ENCODE measurements at places on chromosomes 12 and 14.

GRCh38 chr12:111686574-111687105 is 787 bp downstream of the ACAD10 start:
- DNase-seq: no peak

- no peak for DNase-seq
These were observed 41.7 kb upstream of the RIN3 start for GRCh38 chr14:92471919-92472318.

GRCh38 chr12:131438881-131439280 is 272.0 kb upstream of the SFSWAP start:
- no peak for DNase-seq

GRCh38 chr12:80217011-80217535 is 117.7 kb downstream of the OTOGL start:
- no peak for DNase-seq

- no peak for DNase-seq
These were observed 46.4 kb downstream of the TCHP start for GRCh38 chr12:109946505-109946904.

- DNase-seq: no peak
These were observed 191.5 kb upstream of the NOS1 start for GRCh38 chr12:117552971-117553370.

DNA sequence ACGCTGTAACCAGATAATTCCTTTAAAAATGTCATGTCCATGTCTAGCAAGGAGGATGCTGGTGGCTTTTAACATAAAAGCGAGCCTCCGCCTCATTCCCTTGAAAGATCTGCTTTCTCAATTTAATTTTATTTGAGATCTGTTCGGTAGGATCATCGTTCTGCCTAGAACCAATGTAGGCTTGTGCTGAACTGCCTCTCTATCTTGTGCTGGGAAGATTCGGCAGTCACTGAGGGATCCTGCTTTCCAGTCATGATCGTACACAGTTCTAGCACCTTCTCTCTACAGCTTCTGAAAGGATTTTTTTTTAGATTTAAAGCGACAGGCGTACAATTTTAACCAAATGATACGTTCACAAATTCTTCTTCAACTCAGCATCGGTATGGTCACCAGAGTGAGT is 54.3 kb downstream of the PEBP1 start:
- DNase-seq: no peak

DNA sequence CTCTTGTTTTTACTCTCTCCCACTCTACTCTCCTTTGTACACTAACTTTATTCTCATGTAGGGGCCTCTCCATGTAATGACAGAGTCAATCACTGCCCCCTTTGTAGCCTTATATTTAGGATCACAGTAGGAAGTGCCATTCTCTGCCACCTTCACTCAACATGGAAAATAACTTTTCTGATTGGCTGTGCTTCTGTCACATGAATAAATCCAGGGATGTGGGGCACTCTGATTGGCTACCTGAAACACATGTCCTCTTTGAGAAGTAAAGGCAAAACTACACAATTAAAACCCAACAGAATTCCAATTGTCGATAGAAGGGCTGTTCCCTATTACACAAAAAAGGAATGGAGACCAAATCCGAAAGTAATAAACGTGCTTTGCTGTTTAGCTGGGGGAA is at the start of gene RNASE9:
TSS of gene RNASE9 (minus strand) at position 87 of the 400 bp plus-strand sequence.
- DNase-seq: no peak

DNA sequence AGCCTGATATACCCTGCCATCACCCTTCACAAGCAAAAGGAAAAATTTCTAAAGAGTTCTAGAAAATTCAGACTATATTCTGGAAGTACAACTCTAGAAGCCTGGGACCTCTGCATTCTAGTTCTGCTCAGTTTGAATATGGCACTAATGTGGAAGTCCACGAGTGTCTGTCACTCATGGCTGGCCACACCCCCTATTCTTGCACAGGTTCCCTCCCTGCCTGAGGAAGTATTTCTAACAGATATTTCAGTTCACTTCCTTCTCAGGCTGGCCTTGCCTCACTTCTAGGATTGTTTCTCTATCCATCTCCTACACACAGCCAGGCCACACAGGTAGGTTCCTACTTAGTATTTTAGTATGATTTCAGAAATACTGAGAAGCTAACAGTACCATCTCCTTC is 67.4 kb downstream of the PHLDA1 start:
- DNase-seq: no peak

DNA sequence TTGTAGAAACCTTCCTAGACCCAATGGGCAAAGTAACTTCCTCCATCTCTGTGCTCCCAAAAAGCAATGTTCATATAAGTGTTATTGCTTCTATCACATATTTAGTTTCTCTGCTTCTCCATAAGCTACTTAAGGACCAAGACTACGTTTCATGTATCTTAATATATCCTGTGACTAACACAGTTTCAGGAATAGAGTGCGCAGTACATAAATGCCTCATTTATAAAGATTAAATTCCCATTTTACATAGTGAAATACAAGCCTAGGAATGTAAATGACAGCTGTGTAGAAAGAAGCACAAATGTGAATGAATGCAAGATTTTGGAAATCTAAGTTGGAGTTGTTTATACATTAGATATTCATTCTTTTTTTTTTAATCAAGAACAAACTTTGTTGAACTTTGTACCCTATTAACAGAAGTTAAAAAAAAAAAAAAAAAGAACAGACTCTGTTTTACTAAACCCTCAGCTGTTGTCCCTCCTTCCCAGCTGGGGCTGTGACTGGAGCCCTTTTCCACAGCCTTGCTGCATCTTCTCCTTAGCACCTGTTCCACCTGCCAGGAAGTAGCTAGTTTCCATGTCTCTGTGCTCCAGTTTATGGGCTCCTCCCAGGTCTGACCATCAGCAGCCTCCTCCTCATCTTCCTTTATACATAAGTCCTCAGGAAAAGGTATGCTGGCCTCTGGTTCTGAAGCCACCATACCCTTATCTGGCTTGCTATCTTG is 7.0 kb upstream of the METTL17 start:
- DNase-seq: no peak

DNA sequence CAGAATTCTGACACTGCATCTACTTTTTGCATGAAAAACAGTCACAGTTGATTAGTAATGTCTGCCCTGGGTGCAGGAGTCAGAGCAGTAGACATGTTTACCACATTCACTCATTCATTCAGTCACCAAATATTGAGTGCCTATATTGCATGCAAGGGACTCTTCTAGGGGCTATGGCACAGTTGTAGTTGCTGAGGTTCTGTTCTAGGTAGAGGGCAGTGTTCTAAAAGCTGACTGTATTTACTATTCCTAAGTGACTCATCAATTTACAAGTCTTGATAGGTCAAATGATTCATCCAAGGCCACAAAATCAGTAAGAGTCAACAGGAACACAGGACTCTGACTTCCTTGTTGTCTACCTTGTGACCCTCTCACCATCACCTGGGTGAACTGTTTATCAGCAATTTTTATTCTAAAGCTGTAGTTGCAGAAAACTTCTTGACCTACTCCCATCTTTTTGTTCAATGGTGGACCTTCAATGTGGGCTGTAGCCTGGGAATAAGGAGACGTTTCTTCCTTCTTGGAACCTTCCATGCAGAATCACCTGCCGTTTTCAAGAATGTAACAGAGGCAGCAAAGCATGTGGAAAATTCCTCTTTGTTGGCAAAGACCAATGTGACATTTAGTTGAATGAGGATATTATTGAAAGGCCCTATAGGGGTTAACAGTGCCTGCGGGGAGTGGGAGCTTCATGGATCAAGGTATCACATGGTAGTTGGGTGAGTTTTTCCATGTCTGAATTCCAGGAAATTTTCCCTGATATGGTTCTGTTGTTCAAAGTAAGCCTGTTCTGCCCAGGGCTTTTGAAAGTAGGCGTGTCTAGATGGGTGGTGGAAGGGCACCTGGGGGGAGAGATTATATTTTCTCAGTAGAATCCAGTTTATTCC is 223.2 kb downstream of the KTN1 start:
- DNase-seq: peak; percentile 56

GRCh38 chr14:80522936-80523335 is 311.6 kb upstream of the DIO2 start:
- DNase-seq: no peak

DNA sequence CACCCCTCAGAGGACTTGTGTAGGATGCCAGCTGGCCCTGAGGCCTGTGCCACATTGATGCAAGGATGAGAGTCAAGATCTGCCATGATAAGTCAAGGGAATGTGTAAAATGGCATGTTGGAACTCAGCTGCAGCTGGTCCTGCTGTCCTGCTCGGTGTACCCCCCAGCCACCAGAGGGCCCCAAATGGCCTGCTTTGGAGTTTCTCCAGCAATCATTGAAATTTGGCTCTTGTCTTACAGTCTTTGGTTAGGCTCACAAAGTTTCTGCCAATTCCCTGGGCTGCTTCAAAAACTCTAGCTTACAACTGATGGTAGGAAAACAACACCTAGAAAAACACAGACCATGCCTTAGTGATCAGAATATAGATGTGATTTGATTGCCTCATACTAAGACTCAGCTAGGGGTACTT is 76.8 kb downstream of the HSD17B6 start:
- peak; percentile 45 for DNase-seq

DNA sequence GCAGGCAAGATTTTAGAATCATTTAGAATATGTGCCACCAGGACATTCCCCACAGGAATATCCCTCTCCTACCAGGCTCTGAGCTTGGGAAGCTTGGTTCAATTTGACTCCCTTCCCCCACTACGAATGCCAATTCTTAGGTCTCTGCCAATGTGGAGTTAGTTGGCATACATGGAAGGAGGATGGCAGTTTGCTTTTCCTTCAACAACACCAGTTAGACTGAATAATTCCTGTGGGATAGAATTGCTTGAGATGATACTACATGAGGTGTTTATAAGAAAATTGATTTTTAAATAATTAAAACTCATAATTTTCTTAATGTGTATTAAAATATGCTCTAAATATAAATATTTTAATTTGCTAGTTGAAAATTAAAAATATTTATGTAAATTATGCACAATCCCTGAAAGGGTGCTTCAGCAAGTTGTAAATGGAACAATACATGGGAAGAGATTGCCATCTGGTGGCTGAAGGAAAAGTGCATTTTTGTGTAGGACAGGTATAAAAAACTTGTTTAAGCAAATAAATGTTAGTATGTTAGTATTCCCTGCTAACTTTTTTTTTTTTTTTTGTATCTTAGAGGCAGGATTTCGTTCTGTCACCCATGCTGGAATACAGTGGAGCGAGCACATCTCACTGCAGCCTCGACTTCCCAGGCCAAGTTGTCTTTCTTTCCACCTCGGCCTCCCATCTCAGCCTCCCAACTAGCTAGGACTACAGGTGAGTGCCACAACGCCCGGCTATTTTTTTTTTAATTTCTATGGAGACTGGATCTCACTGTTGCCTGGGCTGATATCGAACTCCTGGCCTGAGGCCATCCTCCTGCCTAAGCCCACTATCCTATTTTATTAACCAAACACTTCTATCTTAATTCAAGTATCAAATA is 25.8 kb upstream of the STRAP start:
- DNase-seq: peak; percentile 65

GRCh38 chr14:106174206-106174605 is 647.8 kb downstream of the TMEM121 start:
- peak; percentile 75 for DNase-seq

- DNase-seq: peak; percentile 9
These were observed 50.7 kb downstream of the ZC3H14 start for GRCh38 chr14:88613552-88614010.

DNA sequence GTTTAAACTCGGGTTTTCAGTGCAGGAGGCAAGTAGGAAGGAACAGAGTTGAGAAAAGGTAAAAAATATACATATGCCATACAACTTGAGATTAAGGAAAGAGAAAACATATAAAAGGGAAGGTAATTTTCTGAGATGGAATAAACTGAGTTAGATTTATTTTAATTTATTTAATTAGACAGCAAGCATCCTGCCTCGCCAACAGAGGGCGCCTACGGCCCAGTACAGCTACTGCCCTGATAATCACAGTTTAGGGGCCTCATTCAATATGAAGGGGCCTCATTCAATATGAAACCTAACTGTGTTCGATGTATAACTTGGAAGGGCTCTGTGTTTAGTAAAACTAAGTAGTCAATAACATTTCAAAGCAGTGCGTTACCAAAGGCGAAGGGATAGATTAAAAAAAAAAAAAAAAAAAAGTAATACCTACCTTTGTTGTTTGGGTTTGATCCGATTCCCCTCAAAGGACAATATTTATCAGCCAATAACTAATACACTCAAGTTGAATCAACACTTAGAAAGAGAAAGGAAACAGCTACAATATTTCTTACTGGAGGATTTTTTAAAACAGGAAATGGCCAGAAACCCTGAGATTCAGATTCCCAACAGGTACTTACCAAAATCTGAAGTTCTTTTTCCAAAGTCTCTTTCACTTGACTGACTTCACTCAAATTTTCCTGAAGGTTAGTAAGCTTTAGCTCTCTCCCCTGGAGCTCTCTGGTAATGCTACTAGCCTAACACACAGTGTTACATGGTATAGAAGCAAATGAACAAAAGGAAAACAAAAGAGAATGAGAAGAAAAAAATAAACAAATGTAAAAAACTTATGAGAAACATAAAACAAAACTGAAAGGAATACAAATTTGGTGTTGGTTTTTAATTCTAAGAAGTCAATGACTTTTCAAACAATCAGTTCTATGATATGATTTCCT is 70.0 kb upstream of the VPS33A start:
- DNase-seq: peak; percentile 56

DNA sequence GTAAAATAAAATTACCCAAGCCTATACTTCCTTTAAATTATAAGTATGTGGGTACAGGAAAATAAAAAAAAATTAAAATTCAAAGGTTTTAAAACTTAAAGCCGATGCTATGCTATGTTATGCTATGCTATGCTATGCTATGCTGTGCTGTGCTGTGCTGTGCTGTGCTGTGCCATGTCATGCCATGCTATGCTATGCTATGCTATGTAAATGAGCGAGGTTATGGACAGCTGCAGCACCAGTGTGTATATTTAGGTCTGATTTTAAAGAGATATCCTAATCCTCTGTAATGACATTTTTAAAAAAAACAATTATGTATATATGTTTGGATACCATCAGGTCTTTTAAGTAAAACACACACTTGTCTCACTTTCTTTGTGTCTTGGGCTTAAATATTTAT is 1822.0 kb upstream of the SEL1L start:
- DNase-seq: no peak

DNA sequence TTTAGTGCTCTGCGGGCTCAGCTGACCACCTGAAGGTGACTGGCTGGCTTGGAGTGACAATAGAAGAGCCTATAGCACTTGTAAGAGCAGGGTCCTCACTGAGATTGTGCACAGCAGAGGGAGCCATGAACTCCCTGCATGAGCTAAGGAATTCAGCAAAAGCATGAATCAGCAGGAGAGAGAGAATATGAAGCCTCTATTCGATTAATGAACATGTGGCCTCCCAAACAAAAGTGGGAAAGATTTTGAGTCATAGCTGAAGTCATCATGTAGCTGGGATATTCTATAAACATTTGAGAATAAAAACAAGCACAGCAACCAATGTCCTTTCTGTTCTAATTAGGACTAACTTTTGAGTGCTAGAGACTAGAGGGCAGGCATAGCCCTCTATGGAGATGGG is 626.6 kb downstream of the DIO2 start:
- no peak for DNase-seq

GRCh38 chr12:54126029-54126695 is 62.6 kb downstream of the SMUG1 start:
- DNase-seq: no peak

- DNase-seq: peak; percentile 19
These were observed 99.2 kb downstream of the BEGAIN start for GRCh38 chr14:100488057-100488456.
